ENCODE measurements at places on chromosomes 7 and 10.

GRCh38 chr10:12835709-12836108, 165.8 kb downstream of the CCDC3 start:
- no peak for DNase-seq

DNA sequence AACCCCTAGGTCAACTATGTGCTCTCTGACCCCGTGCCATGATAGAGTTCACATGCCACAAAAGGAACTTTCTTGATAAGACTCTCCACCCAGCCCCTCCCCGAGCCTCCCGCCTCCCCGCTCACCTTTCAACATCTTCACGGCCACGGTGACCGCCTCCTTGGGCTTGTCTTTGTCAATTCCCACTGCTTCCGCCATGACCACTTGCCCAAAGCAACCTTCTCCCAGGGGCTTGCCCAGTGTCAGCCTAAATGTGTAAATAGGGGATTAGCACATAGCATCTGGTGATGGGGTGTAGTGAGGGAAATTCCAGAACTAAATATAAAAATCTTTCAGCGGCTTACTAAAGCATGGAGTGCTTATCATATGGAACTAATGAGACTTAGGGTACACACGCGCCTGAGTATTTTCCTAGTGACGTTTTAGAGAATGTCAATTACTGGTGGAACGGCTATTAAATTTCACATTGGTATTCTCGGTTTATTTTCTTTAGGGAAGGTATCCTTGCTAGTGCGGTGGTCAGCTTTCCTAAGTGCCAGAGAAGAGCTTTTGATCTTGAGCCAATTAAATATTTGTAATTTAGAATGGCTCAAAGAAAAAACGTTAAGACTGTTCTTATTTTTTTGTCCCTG, 97.4 kb downstream of the FGFR2 start:
- DNase-seq: no peak

DNA sequence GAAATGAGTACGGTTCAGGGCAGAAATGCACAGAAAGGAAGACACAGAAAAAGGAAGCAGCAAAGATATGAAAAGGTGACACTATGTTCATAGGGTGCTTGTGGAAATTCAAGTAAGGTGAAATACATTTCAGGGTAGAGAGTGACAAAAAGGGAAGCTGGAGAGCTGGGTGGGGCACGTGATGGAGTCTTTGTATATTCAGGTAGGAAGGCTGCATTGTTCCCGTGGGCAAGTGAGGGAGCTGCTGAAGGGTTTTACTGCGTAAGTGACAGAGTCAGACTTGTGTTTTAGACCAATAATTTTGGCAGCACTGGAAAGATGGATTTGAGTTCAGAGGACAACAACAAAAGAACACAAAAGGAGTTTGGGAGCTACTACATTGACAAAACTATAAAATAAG, 35.3 kb upstream of the ANK3 start:
- no peak for DNase-seq

GRCh38 chr10:129792864-129793263, 171.2 kb downstream of the EBF3 start:
- DNase-seq: no peak

All from inflammatory macrophage treated with lipopolysaccharide for 4 hours (primary cell).